ENCODE measurements at places on chromosomes 3 and 15. TPM values are rescaled to one million over a fixed set of nuclear protein-coding genes. Genes with fewer than 3 reads are reported as not detected.

ZNF35 gene
- 16.1 TPM for total RNA-seq

CSTA gene
- total RNA-seq: 3.5 TPM

PRC1 gene
- total RNA-seq: 7.9 TPM

DNA sequence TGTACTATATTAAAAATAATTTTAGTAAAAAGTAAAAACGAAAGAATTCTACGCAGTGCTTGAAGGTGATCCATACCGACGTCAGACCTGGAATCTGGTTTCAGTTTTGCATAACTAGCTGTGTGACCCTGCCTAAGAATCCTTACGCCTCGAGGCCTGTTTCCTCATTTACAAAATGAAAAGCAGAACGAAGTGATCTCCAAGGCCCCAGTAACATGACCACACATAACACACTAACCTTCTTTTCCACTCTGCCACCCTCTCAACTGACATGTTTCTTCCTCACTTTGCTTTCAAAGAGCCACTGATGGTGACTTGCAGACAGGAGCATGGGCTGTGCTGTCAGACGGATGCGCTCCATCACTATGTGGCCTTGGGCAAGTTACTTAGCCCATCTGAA lies 4.8 kb downstream of the MESD start:
- DNase-seq: no peak

- no peak for DNase-seq
Measured at GRCh38 chr3:42129014-42129953, 38.1 kb downstream of the TRAK1 start.

DNA sequence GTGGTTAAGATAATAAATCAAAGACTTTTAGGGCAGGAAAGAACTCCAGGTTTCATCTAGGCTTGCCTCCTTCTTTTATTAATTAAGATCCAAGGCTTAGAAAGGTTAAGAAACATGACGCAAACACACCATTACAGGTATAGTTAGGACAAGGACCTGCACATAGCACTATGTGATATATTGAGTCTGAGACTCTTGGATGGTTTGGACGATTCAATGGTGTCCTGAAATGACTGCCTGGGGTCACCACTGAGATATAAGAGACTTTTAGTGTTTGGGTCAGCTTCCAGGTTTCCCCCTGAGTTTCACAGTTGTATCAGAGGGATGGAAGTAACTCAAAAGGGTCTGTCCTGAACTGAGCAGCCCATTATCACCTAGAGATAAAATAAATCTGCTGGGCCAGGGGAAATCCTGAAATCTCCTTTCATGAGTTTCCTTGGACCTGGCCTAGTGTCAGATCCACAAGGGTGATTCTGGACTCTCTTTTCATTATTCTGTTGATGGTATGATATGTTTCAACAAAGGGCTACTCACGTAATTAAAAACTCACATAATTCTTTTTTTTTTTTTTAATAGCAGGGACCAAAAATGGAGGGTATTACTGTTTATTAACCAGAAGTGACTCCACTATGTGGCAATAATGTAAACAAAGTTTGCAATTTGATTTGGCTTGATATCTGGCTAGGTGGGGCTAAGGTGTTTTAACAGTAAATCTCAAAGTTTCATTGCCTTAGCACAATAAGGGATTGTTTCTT lies 55.6 kb upstream of the ADGRG7 start:
- no peak for DNase-seq

All from posterior vena cava (tissue), 2 donors.